ENCODE measurements at places on chromosomes 4 and X. TPM values are rescaled to one million over a fixed set of nuclear protein-coding genes. Genes with fewer than 3 reads are reported as not detected.

The RIBC1 gene
- 0.74 TPM for total RNA-seq

The PPP4R3C gene
- total RNA-seq, result not detected

The IL13RA1 gene
- total RNA-seq, result not detected

The HAUS3 gene
- 21.1 TPM for total RNA-seq

The PDLIM5 gene
- total RNA-seq, result 15.2 TPM

The ARR3 gene
- not detected for total RNA-seq

The NAT8L gene
- total RNA-seq, result not detected

The DGKK gene
- total RNA-seq, result not detected

The PLAC8 gene
- total RNA-seq, result not detected

The MAGEE2 gene
- not detected for total RNA-seq

The RHOXF1 gene
- total RNA-seq, result not detected

The PABPC1L2B gene
- total RNA-seq, result not detected

The SOWAHB gene
- not detected for total RNA-seq

The MAML3 gene
- 0.74 TPM for total RNA-seq

The TCEAL6 gene
- not detected for total RNA-seq

The OPRPN gene
- not detected for total RNA-seq

The FUNDC1 gene
- total RNA-seq, result 13.5 TPM

The NLGN3 gene
- 1.7 TPM for total RNA-seq

The DCLK2 gene
- total RNA-seq, result not detected

The SH3BP2 gene
- total RNA-seq, result 31.6 TPM

The FAM9B gene
- not detected for total RNA-seq

The ODAM gene
- not detected for total RNA-seq

The COL4A5 gene
- not detected for total RNA-seq

The UGT2B17 gene
- not detected for total RNA-seq

The PAGE2 gene
- total RNA-seq, result not detected

The ZCCHC18 gene
- total RNA-seq, result 4.5 TPM

The SH3D19 gene
- not detected for total RNA-seq

The EMCN gene
- total RNA-seq, result not detected

The RBM10 gene
- 44.9 TPM for total RNA-seq

The PPEF2 gene
- not detected for total RNA-seq

The MMRN1 gene
- total RNA-seq, result not detected

The EDNRA gene
- total RNA-seq, result not detected

The DMRTC1 gene
- total RNA-seq, result not detected

The GLRA3 gene
- 1.1 TPM for total RNA-seq

The EDA gene
- total RNA-seq, result 3.2 TPM

The CXorf49 gene
- total RNA-seq, result not detected

The KCTD8 gene
- not detected for total RNA-seq

The GUCY1A1 gene
- total RNA-seq, result not detected

The PDCL2 gene
- total RNA-seq, result not detected

The F9 gene
- not detected for total RNA-seq

The PHOX2B gene
- total RNA-seq, result not detected

The ADH6 gene
- total RNA-seq, result not detected

The BCORL1 gene
- 5.4 TPM for total RNA-seq
